Gastroesophageal sphincter (tissue), 4 donors: ENCODE measurements at places on chromosomes 16 and 17.

GRCh38 chr16:85851034-85851785 is 47.8 kb upstream of the IRF8 start:
- ATAC-seq = no peak

- ATAC-seq = no peak
Observed at GRCh38 chr16:24852281-24852721, 6.5 kb downstream of the SLC5A11 start.

- no peak for ATAC-seq
Observed at GRCh38 chr16:15855704-15856003, 1.2 kb downstream of the MYH11 start.

DNA sequence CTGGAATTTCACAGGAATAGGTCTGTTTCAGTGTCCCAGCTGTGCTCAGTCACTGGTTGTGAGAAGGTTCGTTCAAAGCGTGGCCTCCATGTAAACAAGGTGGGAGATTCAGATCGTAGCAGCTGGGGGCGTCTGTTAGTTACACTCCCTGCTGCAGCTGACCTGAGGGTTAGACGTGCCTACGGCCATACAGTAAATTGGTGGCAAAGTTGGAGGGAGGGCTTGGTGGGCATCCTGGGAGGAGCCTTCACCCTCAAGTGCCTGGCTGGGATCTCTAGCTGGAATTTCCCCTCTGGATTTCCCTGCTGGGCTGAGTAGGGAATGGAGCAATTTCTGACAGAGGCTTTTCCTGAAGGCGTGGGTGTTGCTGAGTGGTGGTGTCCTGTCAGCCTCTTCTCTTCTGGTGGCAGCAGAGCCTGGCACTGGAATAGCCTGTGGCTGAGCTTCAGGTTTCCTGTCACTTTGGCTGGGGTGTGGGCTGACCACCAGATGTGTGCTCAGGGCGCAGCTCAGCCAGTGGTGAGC is 6.4 kb downstream of the FCSK start:
- ATAC-seq = no peak

GRCh38 chr17:28196636-28197035 is 122.4 kb upstream of the TMEM97 start:
- ATAC-seq = no peak

GRCh38 chr16:17101646-17102045 is 369.1 kb downstream of the XYLT1 start:
- ATAC-seq = no peak

- no peak for ATAC-seq
Observed at GRCh38 chr17:15332338-15332737, 9.1 kb downstream of the TEKT3 start.

- no peak for ATAC-seq
Observed at GRCh38 chr16:83392743-83393142, 415.0 kb upstream of the HSBP1 start.

DNA sequence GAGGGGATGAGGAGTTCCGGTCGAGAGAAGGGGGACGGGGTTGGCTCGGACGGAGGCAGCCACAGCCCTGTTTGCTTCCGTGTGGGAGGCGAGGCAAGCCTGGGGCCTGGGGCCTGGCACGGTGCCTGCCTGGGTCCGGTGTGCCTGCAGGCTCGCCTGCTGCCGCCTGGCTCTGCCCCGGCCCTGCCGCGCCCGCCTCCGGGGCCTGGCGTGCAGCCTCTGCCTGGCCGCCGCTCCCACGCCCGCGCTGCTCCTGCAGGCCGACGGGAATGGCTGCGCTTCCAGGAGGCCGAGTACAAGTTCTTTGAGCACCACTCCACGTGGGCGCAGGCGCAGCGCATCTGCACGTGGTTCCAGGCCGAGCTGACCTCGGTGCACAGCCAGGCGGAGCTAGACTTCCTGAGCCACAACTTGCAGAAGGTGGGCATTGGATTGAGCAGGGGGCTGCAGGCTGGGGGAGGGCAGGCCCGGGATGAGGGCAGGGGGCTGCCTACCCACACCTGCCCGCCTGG is 53.1 kb downstream of the MRC2 start:
- no peak for ATAC-seq

DNA sequence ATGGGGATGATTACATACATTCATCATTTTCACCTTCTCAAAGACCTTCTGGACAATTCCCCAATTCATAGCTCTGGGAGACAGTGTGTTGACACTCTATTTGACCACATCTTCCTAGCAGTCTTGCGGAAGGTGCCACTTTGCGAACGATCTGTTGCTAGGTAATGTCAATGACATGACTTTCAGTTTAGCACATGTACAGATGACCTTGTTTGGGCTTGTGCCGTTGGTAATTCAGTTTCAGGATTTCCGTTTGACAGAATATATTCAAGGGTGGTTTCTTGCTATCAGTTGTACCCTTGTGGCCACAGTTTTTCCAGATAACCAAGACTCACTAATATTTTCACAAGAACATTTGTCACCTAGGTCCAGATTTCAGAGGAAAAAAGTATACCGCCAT is 478.2 kb downstream of the WWOX start:
- no peak for ATAC-seq

DNA sequence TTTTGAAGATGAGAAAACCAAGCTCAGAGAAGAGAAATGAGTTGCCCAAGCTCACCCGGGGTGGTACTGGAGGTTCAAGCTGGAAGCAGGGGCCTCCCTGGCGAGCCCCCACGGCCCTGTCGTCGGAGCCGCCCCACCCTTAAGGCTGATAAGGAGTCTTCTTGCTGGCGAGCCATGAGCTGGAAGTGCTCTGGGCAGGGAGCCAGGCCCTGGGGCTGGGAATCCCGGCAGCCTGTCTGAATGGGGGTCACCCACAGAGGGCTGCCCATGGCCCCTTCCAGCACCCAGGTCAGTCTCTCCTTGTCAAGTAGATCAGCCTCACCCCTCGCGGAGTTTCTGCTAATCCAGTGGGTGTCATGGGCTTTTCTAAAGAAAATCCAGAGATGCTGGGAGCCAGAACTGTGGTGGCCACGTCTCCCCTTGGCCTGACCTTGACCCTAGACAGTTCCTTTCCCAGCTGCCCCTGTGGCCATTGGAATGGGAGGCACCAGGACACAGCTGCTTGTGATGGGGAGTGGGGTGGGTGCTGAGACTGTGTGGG is 1.2 kb upstream of the P2RX1 start:
- ATAC-seq = no peak

DNA sequence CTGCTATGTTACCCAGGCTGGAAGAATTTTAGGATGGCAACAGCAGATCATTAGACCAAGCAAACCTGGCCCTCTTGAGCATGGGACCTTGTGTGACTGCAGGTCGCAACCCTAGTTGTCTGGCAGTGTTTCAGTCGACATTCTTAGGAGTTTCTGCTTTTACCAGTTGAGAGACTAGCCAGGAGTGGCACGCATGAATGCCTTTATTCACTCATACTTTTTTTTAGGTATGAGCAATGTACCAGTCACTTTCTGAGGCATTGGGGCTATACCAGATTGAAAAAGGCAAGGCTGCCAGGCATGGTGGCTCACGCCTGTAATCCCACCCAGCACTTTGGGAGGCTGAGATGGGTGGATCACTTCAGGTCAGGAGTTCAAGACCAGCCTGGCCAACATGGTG is 28.2 kb upstream of the HAS3 start:
- ATAC-seq = no peak

DNA sequence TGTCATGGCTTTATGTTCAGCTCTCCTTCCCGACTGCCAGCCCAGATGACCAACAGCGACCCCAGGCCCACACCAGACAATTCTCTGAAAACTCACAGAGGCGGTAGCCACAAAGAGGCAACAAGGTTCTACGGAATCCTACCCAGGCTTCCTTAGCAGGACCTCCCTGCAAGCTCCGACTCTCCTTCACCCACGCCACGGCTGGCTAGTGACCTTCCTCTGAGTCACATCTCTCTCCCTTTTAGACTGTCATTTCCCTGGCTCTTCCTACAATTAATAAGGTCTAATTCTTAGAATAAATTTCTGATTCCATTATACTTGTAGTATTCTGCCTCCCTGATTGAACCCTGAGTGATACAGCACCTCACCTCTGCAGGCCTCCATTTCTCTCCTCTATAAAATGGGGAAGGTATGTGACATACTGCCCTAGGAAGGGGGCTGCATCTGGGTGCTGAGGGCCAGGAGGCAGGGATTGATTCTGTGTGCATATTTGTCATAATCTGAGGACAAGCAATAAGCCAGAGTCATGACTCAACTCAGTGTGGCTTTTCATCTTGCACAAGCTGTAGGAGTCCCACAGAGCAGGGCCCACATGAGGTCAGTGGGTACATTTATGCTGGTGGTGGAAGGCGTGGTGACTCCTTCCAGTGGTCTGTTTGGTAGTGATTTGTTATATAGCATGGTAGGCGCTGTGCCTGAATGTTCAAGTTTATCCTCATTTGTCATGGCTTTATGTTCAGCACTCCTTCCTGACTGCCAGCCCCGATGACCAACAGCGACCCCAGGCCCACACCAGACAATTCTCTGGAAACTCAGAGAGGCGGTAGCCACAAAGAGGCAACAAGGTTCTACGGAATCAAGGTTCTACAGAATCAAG is 46.2 kb downstream of the SMPD3 start:
- no peak for ATAC-seq

- ATAC-seq = no peak
Observed at GRCh38 chr17:59388069-59388556, 56.7 kb downstream of the YPEL2 start.

- ATAC-seq = no peak
Observed at GRCh38 chr17:51132964-51133319, 12.3 kb upstream of the SPAG9 start.

- ATAC-seq = no peak
Observed at GRCh38 chr16:69324013-69324531, 6.3 kb downstream of the PDF start.

GRCh38 chr17:2263183-2264066 is 40.2 kb downstream of the SMG6 start:
- no peak for ATAC-seq

GRCh38 chr16:2924901-2925755 is 13.4 kb downstream of the FLYWCH1 start:
- ATAC-seq = no peak

GRCh38 chr16:81524382-81524781 is 79.8 kb downstream of the CMIP start:
- ATAC-seq = no peak

DNA sequence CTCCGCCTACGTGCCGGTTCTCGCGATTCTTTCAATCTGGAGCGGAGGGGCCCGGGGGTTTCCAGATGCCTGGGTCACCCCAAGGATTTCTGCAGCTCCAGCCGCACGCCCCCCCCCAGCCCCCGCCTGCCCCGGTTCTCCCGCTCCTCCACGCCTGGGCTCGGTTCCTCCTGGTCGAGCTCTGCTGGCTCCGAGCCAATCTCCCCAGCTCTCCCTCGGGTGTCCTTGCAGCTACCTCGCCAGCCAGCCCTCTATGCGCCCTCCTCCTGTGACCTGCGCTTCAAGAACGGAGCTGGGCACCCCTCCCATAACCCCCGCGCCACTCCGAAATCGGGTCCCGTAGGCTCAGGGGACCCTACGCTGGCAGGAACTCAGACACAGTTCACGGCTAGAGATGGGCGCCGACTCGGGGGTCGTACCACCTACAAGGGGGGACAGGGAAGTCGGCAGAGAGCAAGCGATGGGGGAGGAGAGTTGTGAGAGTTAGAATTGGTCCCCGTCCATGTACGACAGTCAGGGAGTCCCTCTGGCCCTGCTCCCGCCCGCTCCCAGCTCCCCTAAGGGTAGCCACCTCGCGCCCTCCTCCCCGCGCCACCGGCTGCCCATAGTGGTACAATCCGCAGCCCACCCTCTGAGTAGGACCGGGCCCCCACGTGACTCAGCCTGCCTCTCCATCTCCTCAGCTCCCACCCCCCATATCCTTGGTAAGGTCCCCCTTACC is 961 bp downstream of the FGF11 start:
- ATAC-seq = no peak

DNA sequence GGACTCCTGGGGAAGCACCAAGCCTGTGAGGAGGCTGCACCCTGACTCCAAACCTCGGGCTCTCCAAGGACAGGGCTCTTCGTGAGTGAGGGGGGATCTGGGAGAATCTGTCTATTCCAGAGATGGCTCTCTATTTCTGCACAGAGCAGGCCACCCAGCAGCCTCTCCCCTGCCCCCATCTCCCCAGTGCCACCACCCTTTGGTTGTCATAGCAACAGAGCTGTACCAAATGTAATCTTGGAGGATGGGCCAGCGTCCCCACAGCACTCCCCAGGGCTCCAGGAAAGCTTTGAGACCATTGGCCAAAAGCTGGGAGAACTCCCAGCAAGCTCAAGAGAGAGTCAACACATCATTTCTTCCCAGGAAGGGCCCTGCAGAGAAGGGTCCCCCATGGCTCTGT is 49.3 kb downstream of the ABCC12 start:
- ATAC-seq = no peak

GRCh38 chr17:52026075-52026474 is 132.4 kb downstream of the CA10 start:
- no peak for ATAC-seq

DNA sequence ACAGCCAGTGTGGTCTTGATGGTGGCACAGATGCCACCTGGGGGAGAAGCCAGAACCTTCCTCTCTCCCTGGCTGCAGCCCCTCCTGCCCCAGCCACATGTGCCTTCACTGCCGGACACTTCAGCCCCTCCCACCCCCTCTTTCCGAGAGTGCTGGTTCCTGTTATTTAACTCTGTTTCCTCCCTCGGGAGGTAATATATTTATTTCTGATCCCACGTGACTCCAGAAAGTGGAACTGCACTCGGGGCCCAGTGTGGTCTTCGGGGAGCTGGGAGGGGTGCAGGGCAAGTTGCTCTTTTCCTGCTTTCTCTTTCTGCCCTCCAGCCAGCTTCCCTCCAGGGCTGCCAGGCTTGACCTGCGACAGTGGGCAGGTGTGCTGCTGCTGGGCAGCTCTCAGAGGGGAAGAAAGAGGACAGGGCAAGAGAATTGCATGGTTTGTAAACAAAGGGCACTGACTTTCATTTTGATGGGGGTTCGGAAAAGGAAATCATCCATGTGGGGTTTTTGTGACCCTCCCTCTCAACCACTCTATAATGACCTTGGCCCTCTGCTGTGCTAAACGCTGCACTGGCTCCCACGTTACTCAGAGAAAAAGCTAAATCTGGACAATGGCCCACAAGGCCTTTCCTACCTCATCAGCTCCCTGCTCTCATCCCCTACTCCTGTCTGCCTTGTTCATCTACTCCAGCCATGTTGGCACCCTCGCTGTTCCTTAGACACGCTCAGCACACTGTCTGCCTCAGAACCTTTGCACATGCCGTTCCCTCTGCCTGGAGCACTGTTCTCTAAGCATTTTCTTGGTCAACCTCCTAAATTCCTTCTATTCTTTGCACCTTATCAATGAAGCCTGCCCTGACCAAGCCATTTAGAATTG is 8.2 kb upstream of the CIITA start:
- ATAC-seq = peak; percentile 58

DNA sequence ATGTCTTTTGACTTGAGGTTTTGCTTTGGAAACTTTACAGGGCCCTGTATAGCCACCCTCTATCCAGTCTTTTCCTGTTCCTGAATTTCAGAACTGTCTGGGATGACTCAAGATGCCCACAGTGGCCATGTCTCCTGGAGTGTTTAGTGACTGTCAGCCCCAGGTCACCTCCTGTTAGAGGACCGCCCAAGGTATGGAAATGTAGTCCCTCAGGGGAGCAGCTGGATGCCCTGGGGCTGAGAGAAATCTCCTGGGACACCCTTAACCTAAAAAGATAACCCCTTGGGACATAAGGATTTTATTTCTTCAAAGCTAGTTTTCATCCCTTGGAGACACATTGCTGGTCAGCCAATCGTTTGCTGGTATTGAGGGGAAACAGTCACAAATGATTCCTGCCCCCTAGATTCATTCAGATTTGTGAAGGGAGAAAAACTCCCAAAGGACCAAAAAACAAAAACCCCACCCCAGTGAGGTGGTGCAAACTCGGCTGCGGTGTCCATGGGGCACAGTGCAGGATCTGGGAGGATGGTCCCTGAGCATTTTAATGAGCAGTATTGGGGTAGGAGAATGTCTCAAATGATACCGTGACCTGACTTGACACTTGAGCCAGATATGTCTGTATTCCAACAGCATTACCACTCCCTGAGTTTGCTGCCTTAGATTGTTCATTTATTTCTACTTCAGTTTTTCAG is 1.7 kb downstream of the ZNF267 start:
- no peak for ATAC-seq
